ENCODE measurements at places on chromosomes 4 and X.

- DNase-seq, result peak; percentile 56
Observed at GRCh38 chr4:20253735-20254409, 2.2 kb downstream of the SLIT2 start.

GRCh38 chrX:22889819-22890218, 109.9 kb upstream of the DDX53 start:
- no peak for DNase-seq

DNA sequence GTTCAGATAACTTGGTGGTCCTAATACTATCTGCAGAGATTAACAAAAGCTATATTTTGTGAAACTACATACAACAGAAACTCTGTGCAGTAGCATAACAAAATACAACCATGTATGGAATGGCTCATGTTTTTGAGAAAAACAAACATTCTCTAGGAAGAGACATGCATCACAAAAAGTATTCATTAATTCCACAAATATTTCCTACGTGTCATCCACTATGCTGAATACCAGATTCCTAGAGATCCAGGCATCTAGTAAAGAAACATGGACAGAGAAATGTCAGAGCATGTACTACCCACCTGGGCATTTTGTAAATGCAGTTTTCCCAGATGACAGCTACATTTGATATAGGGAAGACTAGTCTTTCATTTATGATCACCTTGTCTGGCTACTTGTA, 248.1 kb downstream of the OPHN1 start:
- DNase-seq, result no peak

GRCh38 chr4:10783351-10783750, 98.8 kb upstream of the CLNK start:
- no peak for DNase-seq

DNA sequence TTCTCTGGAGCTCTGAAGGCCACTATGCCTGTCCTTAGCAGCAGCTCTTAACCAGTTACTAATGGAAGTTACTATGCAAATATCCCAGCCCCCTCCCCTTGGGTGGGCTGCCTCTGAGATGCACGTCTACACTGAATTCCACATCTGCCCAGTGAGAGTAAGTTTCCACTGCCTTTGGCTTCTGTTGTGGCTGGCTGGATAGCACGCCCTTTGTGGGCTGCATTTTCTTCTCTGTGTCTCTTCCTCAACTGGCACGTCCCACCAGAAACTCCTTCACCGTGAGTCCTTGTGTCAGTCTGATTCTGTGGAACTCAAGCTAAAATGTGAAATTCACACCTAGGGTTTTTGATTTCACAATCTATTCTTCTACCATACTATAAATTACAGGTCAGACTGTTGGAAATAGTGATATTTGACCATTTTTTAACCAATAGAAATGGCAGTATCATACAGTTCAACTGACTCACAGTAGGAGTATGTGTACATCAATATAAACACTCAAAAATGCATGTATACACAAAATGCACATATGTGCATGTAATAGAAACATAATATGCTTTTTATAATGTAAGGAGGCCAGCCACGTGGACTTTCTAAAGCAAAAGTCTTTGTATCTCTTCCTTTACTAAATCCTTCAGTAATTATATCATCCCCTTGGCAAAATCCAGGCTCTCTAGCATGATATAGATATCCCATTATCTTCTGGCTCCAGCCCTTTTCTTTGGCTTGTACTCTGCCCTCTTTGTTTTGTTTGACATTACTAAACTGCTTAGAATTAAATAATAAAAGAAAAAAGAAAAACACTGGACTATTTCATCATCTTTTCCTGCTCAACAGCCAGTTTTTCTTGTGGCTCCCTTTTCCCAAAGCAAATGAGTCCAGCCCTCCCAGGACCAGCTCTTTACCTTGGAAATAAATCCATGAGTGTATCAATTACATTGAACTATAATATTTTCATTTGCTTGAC, 33.2 kb upstream of the LDB2 start:
- DNase-seq, result no peak

DNA sequence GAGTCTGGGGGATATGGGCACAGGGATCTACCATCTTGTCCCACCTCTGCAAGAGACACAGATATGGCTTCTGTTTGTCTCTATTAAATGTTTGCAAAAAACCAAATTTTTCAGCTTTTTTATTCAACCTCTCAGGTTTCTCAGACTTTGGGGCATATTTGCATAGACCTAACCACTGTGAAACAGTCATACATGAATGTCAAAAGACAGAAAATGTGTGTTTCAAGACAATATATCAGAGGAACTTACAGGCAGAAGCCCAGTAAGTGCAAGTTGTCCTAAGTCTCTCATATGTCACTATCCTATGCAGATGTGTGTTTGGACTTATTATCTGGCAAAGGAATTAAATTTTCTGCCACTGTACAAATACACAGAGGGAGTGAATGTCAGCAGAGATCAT, 951.2 kb downstream of the PCDH18 start:
- no peak for DNase-seq

- DNase-seq, result no peak
Observed at GRCh38 chr4:60938621-60939020, 261.5 kb upstream of the ADGRL3 start.

DNA sequence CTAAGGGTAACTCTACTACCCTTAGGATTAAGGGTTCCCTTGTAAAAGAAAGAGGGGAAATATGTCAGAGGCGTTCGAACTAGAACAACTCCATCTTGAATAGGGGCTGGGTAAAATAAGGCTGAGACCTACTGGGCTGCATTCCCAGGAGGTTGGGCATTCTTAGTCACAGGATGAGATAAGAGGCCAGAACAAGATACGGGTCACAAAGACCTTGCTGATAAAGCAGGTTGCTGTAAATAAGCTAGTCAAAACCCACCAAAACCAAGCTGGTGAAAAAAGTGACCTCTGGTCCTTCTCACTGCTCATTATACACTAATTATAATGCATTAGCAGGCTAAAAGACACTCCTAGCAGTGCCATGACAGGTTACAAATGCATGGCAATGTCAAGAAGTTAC, 922.0 kb downstream of the DMD start:
- no peak for DNase-seq

DNA sequence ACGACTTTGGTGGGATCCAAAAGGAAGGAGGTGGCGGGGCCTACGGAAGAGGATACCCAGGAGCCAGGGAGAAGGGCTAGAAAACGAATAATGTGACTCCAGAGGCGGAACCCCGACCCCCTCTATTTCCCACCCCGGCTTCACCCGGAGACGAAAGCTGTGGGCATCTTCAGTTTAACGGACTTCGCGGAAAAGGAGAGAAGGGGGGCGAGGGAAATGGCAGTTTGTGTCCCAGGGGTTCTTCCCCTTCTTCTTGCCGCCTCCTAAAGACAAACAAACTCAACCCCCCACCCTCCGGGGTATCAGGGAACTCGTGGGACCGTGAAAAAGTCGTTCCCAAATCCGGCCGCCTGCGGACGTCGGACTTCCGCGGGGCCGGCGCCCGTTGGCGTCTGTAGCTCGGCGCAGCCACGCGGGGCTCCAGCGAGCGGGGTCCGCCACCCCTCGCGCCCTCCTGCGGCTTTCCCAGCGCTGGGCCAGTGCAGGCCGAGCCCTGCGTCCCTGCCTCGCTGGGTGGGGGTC, 3.6 kb upstream of the LEF1 start:
- DNase-seq, result peak; percentile 72

DNA sequence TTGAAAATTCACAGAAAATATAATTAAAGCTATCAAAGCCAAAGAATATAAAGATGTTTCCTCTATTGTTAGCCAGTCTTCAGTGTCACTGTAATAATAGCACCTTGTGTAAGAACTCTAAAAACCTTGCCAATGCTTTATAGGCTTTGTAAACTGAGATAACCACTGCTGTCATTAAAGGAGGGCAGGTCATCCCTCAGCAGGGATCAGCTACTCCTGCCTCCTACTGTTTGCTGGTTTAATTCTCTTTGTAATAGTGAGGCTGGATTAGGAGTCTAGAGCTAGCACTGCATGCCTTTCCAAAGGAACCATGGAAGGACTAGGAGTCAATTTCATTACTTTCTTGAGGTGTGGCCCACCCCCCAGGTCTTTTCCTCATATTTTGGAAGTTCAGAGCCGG, 46.2 kb downstream of the FHIP1A start:
- DNase-seq, result no peak

- DNase-seq, result no peak
Observed at GRCh38 chr4:114296126-114296525, 302.5 kb upstream of the UGT8 start.

DNA sequence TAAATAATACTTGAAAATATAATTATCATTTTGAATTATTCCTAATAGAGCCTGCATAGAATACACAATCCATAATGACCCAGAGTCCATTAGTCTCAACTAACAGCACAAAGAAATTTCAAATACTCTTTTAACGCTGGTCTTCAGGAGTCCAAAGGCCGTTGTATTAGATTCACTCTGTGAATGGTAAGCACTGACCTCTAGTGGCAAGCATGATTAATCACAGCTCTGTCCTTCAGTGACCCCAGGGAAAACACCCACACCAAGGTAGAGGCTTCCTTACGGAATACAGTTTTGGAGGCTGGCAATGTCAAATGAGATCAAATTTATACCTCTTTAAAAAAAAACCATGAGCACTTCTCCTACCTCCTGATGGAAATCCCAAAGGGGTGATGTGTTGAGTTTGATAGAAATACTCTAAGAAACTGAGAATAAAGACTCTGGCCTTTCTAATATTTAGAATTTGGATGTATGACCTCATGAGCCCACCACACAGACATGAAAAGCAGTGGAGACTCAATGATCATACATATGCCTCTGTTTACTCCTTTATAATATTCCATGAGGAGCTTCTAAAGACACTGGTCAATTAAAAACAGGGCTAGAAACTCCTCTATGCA, 147.2 kb upstream of the DKK2 start:
- peak; percentile 36 for DNase-seq
